Astrocyte (in vitro differentiated cells and primary cell): ENCODE measurements at places on chromosomes 16 and 17.

DNA sequence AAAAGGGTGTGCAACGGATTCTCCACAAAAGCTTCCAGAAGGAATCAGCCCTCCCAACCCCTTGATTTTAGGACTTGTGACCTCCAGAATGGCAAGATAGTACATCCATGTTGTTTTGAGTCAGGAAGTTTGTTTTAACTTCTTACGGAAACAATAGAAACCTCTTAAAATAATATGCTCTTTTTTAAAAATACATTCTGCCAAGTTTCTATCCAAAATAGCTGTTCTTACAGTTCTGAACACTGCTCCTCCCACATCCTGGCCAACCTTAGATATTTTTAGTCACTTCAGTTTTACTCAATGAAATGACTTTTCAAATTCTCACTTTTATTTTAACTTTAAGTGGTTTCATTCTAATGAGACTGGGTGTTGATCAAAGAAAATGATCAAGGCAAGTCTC lies 156.4 kb downstream of the ZNF18 start:
- no peak for DNase-seq

DNA sequence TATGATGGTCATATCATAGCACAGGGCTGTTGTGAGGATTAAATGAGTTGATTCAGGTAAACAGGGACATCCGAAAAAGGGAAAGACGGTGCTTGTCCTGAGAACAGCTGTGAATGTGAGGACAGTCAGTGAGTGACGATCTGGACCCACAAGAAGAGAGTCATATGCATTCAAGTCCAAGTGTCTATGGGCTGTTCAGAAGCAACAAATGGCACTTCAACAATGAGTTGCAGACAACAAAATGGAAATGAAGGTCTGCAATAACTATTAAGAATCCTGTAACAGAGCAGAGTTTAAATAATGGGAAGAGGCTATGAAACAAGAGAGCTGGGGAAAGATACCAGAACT lies 100.3 kb downstream of the ADCY9 start:
- no peak for DNase-seq

DNA sequence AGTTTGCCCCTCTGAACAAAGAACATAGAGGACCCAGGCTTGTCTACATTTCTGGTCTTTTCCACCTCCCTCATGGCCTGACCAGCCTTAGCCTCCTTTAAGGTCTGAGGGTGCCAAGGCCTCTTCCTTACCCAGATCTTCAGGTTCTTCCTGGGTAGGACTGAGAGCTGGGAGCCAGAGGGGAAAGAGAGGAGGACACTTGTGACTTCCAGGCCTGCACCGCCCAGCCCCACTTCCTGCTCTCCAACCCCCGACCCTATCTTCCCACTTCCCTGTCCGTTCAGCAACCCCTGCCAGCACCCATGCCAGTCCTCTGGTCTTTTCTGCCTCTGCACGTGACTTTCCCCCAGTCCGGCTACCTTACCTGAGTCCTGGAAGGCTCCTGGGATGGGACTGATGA lies 534 bp downstream of the PRSS36 start:
- DNase-seq, result no peak

DNA sequence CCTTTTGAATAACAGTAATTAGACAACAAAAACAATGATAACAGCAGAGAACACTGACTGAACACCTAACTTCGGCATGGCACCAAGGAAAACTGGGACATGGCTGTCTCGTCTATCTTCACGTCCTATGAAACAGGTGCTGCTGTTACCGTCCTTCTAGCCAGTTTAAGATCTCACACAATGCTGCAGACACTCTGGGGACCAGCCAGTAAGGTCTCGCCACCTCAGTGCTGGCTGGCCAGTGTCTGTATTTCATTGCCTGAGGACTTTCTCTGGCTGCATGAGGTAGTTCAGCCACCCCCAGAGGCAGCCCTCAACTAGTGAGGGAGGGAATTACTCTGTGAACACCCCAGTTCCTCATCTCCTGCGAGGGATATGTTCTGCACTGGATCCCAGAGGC lies 57.6 kb downstream of the AMFR start:
- no peak for DNase-seq

DNA sequence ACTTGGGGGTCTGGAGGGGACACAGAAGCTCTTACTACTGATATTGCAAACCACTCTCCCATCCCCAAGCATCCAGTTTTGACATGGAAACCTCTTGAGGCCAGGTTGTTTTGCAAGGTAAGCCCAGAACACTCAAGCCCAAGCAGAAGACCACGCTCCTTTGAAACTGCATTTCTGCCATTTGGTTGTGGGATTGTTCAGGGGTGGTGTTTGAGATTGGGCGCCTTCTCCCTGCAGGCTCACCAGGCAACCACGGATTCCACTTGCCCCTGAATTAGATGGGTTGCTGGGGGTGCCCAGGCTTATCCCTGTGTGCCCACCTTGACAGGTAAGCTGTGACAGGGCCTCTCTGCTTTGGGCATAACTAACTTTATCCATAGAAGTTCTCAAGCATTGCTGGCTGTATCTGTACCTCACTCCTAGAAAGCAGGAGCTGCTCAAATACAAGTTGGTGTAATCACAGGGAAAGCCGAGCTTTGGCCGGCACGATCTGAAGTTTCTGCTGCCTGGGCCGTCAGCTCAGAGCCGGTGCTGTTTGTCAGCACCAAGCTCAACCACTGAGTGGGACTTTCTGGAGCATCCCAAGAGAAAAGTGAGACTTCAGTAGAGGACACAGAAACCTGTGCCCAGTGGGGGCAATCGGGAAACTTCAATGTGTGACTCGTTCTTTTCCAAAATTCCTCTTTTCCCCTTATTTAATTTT lies 93.6 kb downstream of the CYLD start:
- DNase-seq, result no peak

DNA sequence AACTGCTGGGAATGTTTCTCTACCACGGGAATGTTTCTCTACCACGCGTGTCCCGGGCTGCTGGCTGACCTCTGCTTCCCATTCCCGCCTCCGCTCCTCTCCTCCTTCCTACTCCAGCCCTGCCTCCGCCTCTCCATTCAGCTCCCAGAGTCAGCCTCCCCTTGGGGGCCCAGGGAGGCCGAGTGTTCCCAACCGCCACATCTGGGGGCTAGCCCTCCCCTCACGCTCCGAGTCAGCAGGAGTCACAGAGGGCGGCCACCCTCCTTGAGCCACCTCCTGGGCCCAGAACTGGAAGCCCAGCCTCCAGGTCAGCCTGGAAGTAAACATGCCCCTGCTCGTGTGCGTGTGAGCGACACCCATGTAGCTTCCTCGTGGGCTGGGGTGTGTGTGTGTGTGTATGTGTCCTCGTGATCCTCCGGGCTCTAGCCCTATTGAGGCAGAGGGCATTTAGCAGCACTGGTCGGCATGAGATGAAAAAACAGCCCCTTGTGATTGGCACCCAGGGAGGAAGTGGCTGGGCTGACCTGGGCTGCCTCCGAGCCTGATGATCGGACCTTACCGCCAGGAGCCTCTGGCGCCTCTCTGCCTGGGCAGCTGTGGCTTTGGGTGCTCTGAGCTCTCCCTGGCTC lies 7.3 kb downstream of the CYGB start:
- no peak for DNase-seq

DNA sequence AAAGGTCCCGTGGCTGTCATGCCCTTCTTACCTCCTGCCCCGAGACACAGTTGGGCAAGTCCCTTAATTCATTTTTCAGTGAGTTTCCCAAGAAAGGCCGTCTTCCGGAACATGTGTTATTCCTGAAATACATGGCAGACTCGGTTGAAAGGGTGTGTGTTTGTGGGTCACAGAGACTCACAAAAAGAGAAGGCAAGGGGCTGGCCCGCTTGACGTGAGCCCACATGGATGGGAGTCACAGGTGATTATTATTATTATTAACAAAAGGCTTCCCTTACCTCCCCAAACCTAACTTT lies 34.1 kb upstream of the CCR7 start:
- no peak for DNase-seq

DNA sequence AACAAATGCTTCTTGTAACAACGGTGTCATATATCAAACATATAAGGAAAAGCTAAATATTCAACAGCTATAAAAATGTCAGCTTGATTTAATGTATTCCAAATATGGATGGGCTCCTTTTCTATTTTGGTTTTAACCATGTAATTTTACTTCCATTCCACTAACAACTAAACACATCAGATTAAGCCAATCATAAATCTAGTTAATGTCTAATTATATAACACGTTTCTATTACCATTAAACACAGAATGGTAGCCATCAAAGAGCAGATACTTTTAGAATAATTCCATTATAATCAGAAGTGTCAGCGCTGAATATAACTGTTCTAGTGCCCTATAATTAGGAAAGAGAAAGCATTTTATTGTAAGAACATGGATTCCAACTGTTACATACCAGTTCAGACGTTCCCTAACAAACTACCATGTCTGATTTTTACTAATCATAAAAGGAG lies 10.0 kb downstream of the CMC2 start:
- DNase-seq, result no peak

- DNase-seq, result no peak
These were observed 28.7 kb downstream of the MPRIP start for GRCh38 chr17:17070931-17071330.

GRCh38 chr16:86680661-86681030 lies 102.3 kb downstream of the FOXL1 start:
- no peak for DNase-seq

GRCh38 chr17:50889528-50890118 lies 23.5 kb upstream of the TOB1 start:
- no peak for DNase-seq

DNA sequence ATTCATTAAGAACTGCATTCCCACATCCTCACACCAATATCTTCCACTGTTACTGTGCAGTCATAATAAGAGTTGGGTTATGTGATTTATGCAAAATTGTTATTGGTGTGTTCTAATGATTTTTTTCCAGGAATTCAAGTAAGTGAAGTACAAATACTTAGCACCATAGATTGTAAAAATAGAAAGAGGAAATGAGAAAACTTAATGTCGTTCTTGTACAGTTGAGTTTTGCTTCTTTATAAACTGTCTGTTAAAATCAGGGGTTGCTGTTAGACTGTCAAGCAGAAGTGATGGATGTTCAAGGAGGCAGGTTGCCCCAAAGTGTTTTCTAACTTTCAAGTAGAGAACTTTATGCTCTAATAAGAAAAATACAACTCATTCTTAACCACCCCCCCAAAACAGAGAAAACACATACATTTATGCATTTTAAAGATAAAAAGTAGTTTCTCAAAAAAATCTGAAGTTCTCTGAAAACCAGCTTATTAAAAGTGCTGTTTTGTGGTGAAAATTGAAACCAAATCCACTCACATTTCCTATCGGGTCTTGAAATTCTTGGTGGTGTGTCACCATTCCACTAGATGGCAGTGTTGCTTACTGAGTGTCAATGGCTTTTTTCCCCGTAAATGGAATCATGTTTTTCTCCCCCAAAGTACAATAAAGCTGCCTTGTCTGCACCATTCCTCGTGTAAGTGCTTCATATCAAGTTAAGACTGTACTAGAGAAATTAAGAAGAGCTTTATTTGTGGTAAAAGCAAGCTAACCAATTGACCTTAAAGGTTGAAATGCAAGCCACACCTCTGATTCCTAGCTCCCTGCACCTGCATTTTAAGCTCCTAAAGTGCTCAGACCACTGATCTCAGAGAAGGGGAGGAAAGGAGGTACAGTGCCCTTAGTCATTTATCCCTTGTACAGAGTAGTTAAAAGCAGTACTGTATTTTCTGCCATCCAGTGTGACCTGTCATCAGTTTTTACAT lies 4.7 kb upstream of the IGSF6 start:
- peak; percentile 23 for DNase-seq

GRCh38 chr16:48574766-48575165 lies 35.2 kb downstream of the N4BP1 start:
- no peak for DNase-seq

DNA sequence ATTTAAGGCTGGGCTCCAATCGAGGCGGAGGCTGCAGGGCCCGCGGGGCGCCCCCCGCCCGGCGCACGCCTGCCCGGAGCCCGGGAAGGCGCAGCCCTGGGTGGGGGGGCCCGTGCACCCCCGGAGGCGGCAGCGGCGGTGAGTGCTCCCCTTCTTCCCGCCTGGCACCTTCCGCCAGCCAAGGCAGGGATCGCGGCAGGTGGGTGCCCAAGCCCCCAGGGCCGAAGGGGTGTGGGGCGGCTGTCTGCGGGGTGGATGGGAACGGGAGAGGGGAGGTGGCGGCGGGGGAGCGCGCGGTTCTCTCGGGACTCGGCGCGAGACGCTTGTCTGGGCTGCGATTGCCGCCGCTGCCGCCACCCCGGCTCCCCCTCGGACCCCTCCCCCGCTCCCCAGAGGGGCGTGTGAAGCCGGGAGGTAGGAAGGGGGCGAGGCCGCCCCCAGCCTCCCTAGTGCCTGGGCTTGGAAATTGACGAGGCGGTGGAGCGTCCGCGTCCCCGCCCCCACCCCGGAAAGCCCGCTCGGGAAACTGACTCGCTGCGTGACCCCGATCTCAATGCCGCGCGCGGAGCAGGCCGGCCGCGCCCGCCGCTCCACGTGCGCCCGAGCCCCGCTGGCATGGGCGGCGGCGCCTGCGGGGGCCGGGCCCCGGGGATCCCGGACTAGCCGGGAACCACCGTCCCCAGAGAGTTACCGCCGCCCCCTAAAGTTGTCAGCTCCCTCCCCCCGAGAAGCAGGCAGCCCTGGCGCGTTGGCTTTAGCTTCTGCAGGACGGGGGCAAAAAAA lies 231.5 kb downstream of the MRTFB start:
- DNase-seq, result no peak

DNA sequence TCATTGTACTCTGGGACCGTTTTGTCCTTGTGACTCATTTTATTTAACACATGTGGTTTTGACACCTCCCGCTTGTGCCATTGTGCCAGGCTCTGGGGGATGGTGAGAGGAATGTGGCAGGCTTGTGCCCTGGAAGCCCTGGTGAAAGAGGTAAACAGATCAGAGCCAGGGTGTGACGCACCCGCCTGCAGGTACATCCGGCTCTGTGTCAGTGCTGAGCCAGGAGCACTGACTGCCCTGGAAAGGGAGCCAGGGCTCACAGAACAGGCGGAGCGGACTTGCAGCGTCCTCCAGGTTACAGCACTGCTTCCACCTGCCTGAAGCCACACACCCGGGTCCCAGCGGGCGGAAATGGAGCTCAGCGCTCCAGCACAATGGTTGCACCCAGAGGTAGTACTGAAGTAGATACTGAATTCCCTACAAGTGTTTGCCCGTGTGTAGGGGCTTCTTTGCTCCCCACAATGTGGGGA lies 30.6 kb downstream of the CDRT15 start:
- no peak for DNase-seq

GRCh38 chr17:63563339-63563738 lies 13.1 kb downstream of the DCAF7 start:
- DNase-seq, result no peak

DNA sequence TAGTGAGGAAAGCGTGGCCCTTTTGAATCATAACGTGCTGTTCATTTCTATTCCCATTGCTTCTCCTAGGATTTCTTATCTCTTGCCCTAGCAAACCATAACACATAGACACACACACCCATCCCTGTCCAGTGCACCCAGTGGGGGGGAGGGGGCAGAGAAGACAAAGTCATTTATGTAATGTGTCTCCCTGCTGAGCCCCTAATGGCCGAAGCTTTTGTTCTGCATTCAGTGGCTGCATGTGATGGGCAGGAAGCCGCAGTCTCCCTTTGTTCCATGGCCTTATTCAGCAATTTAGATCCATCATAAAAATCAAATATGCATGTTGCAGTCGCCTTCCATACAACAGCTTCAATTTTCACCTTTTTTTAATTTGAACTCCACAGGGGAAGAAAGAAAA lies 325.4 kb downstream of the ZFHX3 start:
- DNase-seq, result no peak

GRCh38 chr16:53924331-53925106 lies 220.6 kb downstream of the FTO start:
- no peak for DNase-seq
